Stomach (tissue), 19 donors: ENCODE measurements at places on chromosomes 6 and 20. TPM values are rescaled to one million over a fixed set of nuclear protein-coding genes. Genes with fewer than 3 reads are reported as not detected.

GRCh38 chr6:155380666-155381332 lies 66.5 kb upstream of the TFB1M start:
- DNase-seq, result peak; percentile 7

DNA sequence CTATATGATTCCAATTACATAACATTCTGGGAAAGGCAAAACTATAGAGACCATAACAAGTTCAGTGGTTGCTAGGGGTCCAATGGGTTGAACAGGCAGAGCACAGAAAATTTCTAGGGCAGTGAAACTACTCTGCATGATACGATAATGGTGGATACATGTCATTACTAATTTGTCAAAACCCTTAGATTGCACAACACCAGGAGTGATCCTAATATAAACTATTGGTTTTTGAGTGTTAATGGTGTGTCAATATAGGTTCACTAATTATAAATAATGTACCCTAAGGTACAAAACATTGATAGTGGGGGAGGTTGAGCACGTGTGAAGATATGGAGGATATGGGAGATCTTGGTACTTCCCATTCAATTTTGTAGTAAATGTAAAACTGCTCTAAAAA lies 42.4 kb upstream of the PLN start:
- no peak for DNase-seq

DNA sequence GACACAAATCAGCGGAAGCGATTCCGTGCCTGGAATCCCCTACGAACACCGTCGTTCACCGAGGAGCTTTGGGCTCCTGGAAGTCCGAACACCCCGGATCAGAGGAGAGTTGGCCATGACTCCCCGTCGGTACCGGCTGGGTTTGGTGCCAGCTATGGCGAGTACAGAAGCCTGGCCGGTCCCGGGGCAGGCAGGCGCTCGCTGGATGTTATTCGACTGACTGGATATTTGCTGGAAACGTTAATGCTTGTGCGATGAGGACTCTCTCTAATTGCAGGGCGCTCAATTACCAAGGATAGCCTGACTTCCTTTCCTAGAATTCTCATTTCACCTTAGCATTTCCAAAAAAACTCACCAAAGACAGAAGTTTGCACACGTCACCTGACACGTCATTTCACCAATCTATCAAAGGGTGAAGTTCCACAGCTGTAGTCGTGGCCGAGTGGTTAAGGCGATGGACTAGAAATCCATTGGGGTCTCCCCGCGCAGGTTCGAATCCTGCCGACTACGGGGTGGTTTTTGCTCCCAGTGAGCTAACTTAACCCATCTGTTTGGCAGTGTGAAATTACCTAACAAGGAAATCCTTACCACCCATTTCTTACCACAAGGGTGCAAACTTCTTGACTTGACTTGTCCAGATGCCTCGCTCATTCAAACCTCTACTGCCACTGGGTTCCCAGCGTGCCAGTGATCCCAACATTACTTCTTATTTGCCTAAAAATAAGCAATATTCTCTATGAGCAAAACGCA lies 22.7 kb upstream of the ZNF184 start:
- no peak for DNase-seq

The KIAA0408 gene
- total RNA-seq, result 0.87 TPM

The DACT2 gene
- 0.87 TPM for total RNA-seq

GRCh38 chr6:151847064-151847463 lies 39.6 kb downstream of the ESR1 start:
- no peak for DNase-seq

GRCh38 chr6:140346428-140346827 lies 972.0 kb upstream of the CITED2 start:
- DNase-seq, result no peak

GRCh38 chr6:106339334-106340029 lies 13.9 kb upstream of the ATG5 start:
- peak; percentile 81 for DNase-seq

The SALL4 gene
- under 0.01 TPM for total RNA-seq

DNA sequence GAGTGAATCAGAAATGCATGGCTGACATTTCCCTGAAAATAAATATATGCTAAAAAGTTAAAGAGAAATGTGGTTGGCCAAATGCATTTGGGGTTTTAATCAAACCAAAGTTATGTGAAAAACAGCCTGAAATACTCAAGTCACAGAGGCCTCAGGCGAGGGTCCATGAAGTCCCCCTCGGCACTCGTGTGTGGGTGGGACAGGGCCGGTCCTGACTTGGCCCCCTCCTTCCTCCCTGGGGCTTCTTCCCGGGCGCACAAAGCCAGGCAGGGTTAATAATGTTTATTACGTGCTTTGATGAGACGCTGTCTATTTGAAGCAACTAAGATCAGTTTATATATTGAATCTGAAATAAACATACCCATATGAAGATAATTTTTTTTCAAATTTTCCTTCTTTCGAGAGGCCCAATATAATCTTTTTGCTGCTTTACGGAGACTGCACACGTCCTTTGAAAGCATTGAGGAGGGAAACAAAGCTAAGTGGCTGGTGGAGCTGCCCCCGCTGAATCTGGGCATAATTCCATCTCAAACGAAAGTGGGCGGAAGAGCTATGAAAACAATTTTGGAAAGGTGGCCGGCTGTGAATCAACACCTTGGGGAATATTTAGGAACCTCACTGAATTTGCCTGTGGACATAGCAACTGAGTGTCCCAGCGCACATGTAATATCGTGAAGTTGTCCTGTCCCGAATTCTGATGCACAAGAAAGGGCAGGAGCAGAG lies 55.8 kb upstream of the SMOC2 start:
- DNase-seq, result no peak

DNA sequence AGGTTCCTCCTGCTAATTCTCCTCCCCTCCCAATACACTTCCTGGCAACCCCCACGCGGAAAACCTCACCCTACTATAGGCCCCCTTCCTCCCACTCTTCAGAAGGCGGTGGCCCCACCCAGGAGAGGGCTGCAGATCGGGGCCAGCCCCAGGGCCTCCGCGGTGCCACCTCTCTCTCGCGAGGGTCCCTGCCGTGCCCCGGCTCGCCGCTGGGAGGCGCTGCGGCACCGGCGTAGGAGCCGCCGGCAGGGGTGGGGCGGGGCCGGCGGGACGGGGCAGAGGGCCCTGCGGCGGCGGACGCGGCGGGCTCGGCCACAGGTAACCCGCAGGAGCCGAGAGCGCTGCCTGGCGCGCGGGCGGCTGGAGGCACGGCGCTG lies at the start of gene ANKRD6:
ANKRD6 (plus strand) TSS at position 278 of the 377 bp plus-strand sequence. CDS start 133,825 bp downstream, outside the sequence.
- DNase-seq, result peak; percentile 89

GRCh38 chr6:14618759-14619418 lies 501.3 kb downstream of the CD83 start:
- DNase-seq, result no peak

GRCh38 chr6:30826961-30827342 lies 57.4 kb upstream of the DDR1 start:
- DNase-seq, result peak; percentile 39

- DNase-seq, result no peak
Measured at GRCh38 chr20:58889334-58889760, 36.8 kb downstream of the GNAS start.

- no peak for DNase-seq
Measured at GRCh38 chr6:81384921-81385320, 367.6 kb downstream of the TENT5A start.

The VWA7 gene
- total RNA-seq, result 5.3 TPM

DNA sequence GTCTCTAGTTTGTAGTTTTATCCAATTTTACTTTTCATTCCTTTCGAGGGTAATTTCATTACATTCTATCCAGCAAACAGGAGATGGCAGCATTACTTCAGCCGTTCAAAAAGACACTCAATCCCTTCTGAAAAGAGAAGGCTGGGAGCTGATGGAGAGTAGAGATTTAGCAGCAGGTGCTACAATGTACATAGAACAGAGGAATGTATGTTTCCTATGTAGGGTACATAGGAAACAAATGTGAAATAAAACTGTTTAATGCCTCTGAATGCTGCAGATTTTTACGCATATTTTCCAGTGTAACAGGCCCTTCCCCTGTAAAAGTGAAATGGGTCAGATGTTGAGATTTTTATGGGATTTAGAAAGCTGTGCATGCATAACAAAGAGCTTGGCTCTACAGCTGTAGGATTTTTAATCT lies 16.0 kb downstream of the RPS12 start:
- DNase-seq, result no peak

- DNase-seq, result no peak
Measured at GRCh38 chr20:48639899-48640298, 187.9 kb downstream of the PREX1 start.

The CALHM4 gene
- total RNA-seq, result not detected

The DPPA5 gene
- not detected for total RNA-seq

The EPPIN gene
- total RNA-seq, result not detected

The PNPLA1 gene
- not detected for total RNA-seq

GRCh38 chr6:158073776-158074175 lies 92.1 kb downstream of the SYNJ2 start:
- no peak for DNase-seq

The DOP1A gene
- 68.3 TPM for total RNA-seq

- no peak for DNase-seq
Measured at GRCh38 chr6:165864218-165864617, 201.2 kb upstream of the PDE10A start.

DNA sequence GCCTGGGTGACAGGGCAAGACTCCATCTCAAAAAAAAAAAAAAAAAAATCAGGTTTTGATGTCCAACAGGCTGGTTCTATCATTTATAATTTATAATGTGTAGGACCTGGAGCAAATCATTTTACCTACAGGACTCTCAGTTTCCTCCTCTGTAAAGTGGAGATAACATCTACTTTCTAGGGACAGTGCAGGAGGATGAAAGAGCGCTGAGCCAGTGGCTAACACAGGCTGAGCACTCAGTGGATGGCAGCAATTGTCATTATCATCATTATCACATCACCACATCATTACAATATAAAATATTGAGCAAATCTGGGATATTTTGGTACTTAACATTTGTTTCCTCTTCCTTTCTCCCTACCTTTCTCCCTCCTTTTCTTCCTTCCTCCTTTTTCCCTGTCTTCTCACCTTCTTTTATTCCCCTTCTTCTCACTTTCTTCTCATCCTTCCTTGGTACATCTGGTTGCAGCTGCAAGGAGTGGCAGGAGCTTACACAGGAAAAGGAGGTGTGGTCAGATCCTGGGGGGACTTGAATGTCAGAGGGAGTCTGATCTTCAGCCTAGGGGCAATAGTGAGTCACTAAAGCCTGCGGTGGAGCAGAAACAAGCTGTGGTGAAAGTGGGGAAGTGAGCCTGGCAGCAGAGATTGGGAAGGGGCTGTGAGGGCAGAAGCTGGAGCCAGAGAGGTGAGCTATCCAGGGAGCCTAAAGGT lies 24.6 kb upstream of the CTNNBL1 start:
- no peak for DNase-seq

The SAMD5 gene
- total RNA-seq, result 11.6 TPM

DNA sequence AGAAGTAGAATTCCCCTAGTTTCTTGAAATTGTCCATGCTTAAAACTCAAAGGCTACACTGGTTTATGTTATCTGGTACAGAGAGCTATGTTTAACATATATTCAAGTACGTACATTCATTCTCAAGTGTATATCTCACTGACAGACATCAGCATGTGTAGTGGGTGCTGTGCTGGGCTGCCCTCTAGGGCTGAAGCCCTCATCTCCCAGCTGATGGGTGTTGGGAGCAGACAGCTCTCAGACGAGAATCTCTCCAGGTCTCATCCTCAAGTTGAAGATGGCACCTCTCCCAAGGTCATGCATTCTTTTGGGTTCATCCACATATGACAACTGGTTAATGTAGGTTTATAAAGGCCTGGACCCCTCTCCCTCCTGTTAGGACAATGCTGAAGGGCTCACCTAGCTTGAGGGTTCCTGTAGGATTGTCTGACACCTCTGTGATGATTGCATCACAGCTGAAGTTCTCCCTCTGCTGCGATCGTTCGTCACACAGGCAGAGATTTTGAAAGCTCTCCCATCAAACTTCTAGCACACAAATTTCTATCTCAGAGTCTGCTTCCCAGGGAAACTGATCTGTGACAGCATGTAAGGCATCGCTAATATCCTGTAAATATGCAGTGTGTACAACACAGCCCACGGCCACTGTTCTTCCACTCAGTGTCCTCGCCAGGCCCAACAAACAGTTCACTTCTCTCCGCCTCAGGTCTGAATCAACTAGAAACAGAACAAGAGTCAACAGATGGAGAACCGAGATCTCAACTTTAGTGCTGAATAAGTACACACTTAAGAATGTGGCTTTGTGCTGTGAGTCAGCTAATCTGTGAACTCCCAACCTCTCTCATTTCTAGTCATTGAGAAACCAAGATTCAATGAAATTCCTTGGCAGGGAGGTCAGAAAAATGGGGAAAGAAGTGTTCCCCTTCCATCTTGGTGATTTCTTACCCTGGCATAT lies 43.2 kb downstream of the PREP start:
- DNase-seq, result no peak

- DNase-seq, result no peak
Measured at GRCh38 chr6:71209206-71209605, 79.4 kb upstream of the OGFRL1 start.

DNA sequence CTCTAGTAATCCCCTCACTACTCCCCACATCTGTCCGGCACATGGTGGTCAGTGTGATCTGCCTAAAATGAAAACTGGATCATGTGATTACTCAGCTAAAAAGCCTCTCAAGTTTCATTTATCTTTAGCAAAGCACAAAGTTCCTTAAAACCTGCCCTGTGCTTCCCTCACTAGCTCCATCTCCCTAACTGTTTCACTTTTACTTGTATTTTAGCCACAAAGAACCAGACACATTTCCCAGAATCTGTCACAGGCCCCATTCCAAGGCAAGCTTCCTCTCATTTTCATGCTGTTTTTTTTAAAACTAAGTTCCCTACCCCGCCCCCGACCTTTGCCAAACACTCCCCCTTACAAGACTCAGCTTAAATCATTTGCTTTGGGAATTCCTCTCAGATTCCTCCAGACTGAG lies 8.9 kb upstream of the IGF2R start:
- no peak for DNase-seq

GRCh38 chr20:40630713-40631112 lies 58.3 kb downstream of the MAFB start:
- DNase-seq, result no peak

The ID4 gene
- total RNA-seq, result 22.0 TPM

- DNase-seq, result no peak
Measured at GRCh38 chr6:160248538-160248937, 10.1 kb downstream of the SLC22A2 start.

GRCh38 chr6:74455786-74456185 lies 750.1 kb downstream of the COL12A1 start:
- no peak for DNase-seq

The AARS2 gene
- 6.4 TPM for total RNA-seq
